ENCODE measurements at places on chromosomes 7 and 10.

DNA sequence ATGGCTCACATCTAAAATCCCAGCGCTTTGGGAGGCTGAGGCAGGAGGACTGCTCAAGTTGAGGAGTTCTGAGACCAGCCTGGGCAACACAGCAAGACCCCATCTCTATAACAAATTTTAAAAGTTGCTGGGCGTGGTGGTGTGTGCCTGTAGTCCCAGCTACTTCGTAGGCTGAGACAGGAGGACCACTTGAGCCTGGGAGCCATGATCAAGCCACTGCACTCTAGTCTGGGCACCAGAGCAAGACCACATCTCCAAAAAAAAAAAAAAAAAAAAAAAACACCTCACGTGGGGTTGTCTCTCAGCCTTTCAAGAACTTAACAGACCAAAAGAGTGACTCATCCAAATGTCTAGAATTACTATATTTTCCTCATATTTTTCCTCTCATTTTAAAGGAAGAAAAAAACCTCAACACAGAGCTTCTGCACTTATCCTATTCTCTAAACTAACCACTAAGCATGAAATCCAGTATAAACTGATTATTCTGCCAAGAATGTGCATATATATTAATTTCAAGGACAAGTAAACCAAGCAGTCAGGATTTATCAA, 46.3 kb downstream of the CUL2 start:
- H3K27ac ChIP-seq, result no peak overlapping the region
- no peak overlapping the region for H3K4me3 ChIP-seq
- DNase-seq, result peak; percentile 48
- H3K27me3 ChIP-seq, result no peaks in the 10 kb centered on the region
- peaks cover 5% of the 10 kb centered on the region for H3K36me3 ChIP-seq
- peaks cover 4% of the 10 kb centered on the region for H3K4me1 ChIP-seq

GRCh38 chr7:78691584-78691983, 761.9 kb downstream of the MAGI2 start:
- no peak overlapping the region for H3K27ac ChIP-seq
- no peak overlapping the region for H3K4me3 ChIP-seq
- DNase-seq, result no peak
- H3K36me3 ChIP-seq, result no peaks in the 10 kb centered on the region

- H3K36me3 ChIP-seq, result no peaks in the 10 kb centered on the region
- no peak overlapping the region for H3K27ac ChIP-seq
- peak; percentile 22 for DNase-seq
- H3K4me1 ChIP-seq, result peaks cover 6% of the 10 kb centered on the region
- no peaks in the 10 kb centered on the region for H3K27me3 ChIP-seq
These were observed 173.2 kb downstream of the SEMA3A start for GRCh38 chr7:84021292-84021908.

- H3K4me3 ChIP-seq, result no peak overlapping the region
- no peaks in the 10 kb centered on the region for H3K4me1 ChIP-seq
- no peak for DNase-seq
- no peaks in the 10 kb centered on the region for H3K27me3 ChIP-seq
These were observed 193.4 kb upstream of the PRSS58 start for GRCh38 chr7:142451296-142451695.

- no peak overlapping the region for H3K27ac ChIP-seq
- no peaks in the 10 kb centered on the region for H3K36me3 ChIP-seq
- H3K4me1 ChIP-seq, result no peaks in the 10 kb centered on the region
- peak; percentile 64 for DNase-seq
- no peaks in the 10 kb centered on the region for H3K27me3 ChIP-seq
These were observed 31.8 kb downstream of the KLRG2 start for GRCh38 chr7:139451638-139452037.
